ENCODE measurements at places on chromosomes 4 and X.

DNA sequence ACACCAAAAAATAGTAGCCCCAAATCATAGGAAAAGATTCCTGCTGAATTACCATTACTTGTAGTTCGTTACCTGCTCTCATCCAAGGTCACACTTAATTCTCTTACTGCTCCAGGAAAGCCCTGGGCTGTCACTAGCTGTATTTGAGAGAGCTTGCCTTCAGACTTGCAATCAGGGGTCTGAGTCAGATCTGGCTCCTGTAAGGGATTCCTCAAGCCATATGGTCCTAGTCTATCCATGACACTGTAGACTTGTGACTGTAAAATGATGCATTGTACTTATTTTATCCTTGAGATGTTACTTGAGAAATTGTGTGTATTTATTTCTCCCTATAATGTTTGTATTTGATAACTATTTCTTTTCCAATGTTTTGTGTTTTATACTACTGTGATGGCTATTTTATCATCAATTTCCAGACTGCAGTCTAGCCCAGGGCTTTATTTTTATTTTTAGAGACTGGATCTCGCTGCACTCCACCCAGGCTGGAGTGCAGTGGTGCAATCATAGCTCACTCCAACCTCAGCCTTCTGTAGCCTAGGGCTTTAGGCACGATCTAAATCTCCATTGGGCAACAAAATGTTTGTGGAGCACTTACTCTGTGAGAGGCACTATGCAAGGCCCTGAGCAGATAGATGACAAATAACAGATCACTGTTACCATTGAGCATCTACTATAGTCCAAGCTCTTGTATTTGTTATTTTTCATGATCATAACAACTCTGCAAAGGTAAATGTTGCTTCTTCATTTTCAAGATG lies 24.2 kb downstream of the ERVMER34-1 start:
- no peak for DNase-seq

- DNase-seq, result no peak
These were observed 79.9 kb downstream of the NHSL2 start for GRCh38 chrX:71990518-71990917.

GRCh38 chr4:84569009-84569408 lies 13.9 kb upstream of the CDS1 start:
- no peak for DNase-seq

DNA sequence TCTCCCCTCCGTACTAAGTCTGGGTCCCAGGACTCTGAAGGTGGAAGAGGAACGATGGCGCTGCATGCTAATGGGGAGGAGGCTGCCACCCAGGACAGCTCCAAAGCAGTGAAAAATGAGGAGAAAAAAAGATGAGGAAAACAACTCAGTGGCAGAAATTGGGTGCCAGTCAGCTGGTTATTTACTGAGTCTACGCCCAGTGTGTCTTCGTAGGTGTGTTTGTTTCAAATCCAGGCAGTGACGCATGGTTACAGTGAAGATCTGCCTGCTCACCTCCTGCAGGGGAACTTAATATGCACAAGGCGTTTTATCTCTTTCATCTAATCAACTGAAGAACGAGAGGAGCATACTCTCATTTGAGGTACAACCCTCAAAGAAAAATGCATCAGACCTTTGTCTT lies 70.9 kb upstream of the FBXW7 start:
- no peak for DNase-seq

GRCh38 chr4:85659610-85660218 lies 184.8 kb downstream of the ARHGAP24 start:
- no peak for DNase-seq

DNA sequence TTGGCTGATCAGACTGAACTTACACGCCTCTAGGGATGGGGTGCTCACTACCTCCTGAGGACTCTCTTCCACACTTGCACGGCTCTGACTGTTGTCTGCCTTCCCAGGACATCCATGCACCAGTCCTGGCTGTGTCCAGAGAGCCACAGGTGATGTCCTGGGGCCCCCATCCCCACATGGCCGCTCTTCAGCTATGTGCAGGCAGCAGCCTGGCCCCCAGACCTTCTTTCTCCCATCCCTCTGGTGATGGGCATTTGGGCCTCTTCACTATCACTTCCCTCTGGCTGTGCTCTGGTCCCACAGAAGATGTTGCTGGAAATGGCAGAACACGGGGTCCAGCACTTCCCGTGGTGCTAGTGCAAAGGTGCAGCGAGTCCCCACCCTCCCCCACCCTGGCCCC lies 40.9 kb upstream of the HMX1 start:
- DNase-seq, result no peak

- DNase-seq, result no peak
These were observed 7.5 kb upstream of the HPGDS start for GRCh38 chr4:94350095-94350494.

DNA sequence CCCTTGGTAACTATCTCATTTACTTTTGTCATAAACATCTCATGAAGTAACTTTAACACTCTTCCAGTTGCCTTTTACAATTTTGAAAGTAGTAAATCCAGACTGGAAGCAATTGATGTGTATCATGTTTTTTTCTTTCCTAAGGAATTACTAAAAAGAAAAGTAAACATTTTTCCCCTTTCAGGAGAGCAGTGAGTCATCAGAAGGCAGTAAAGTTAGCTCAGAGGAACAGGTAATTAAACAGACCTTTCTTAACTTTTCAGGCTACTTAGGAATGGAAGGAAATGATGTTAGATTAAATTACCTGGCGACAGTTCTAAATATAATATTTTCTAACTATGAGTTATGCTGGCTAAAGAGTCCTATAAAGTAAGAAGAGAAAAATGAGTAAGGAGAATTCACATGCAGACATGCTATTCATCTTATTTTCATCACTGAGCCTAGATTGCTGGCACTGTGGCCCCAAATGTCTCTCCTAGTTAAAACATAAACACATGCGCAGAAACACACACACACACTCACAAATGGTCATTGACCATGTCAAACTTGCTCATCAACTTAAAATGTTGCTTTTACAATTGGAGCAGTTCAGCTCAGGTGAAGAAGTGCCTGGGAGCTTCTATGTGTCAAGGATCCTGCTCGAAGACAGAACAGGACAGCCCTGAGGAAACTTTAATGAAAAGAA lies 9.3 kb downstream of the DMP1 start:
- DNase-seq, result no peak

DNA sequence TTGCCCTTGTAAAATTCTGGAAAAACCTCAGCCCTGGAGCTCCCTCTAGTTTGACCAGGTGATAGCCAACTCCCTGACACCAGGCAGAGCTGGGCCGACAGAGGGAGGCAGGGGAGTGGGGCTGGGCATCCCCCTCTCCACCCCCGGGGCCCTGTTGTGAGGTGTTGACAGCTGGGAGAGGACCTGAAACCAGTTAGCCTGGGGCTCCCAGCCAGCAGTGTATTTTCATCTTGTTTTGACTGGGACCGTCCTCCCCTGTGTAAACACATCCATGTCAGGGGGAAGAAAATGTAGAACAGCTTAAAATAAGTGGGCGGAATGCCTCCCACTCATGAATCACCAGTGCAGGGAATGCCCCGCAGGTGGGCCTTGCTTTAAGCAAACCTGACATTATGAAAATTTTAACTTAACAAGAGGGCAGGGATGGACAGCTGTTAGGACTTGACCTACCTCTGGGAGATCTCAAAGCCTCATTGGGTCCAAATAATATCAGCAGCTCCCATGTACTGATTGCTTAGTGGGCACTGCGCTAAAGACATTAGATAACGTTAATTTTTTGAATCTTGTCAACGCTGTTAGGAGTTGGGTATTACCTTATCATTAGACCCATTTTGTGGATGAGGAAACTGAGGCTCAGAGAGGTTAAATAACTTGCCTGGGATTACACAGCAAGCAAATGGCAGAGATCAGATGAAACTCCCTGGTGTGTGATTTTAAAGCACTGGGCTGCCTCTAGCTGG lies 45.9 kb downstream of the TSC22D3 start:
- DNase-seq, result no peak

DNA sequence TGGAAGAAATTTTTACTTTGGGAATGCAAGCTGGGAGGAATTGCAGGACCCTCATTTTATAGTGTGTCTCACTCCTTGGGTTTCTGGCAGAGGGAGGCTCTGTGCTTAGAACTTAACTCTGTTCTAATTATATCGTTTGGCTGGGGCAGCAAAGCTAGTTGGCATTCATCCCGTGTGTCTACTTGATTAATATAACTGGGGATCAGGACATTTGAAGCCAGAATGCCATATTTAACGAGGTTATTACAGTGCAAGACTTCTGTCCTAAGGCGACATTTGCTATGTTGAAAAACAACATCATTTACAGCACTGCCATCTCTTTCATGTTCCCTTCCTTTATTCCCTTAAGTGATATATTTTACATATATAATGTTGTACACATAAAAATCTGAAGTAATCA lies 179.1 kb upstream of the TBC1D9 start:
- no peak for DNase-seq

- DNase-seq, result no peak
These were observed 20.7 kb downstream of the NALF2 start for GRCh38 chrX:69524781-69525363.

GRCh38 chr4:1082215-1083182 lies 30.9 kb downstream of the RNF212 start:
- no peak for DNase-seq

- no peak for DNase-seq
These were observed 97.5 kb upstream of the CXXC4 start for GRCh38 chr4:104592183-104592582.

GRCh38 chrX:80511969-80512760 lies 91.9 kb downstream of the TENT5D start:
- no peak for DNase-seq

DNA sequence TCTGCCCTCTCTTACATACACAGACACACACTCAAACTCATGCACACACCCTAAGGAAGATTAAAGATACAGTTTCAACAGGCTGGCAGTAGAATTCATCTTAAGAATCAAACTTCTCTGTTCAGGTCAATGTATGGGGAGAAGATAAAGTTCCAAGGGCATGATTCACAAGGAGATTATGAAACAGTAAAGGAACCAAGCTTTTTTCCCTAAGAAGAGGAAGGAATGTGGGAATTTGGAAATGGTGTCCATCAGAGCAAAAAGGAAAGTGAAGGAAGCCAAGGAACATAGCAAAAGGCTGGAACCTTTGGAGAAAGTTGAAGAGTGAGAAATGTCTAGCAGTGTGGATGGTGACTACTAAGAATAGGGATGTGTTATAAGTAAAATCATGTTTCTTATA lies 191.0 kb upstream of the NPY2R start:
- no peak for DNase-seq

DNA sequence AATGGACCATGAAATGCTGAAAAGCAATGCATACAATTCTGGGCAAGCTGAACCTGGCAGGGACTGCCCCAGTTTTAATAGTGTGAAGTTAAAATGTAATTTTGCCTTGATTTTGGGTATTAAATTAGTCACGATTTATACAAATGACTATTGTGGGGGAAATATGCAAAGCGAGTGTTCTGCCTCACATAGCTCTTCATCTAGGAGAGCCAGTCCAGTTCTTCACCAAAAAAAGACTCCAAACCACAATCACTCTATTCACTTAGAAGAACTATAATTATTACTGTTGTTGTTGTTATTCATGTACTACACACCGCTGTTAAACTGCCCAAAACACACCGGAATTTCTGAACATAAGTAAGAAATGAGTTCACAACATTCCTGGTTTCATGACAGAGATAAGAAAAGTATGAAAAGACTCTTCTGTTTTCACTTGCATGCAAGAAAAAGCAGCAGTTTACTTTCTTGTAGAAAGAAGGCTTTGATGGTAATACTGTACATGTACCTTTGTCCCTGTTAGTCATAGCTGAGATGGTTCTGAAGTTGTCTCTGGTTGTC lies 101.9 kb downstream of the QRFPR start:
- DNase-seq, result no peak

GRCh38 chrX:46447384-46447783 lies 97.8 kb downstream of the ZNF674 start:
- no peak for DNase-seq

DNA sequence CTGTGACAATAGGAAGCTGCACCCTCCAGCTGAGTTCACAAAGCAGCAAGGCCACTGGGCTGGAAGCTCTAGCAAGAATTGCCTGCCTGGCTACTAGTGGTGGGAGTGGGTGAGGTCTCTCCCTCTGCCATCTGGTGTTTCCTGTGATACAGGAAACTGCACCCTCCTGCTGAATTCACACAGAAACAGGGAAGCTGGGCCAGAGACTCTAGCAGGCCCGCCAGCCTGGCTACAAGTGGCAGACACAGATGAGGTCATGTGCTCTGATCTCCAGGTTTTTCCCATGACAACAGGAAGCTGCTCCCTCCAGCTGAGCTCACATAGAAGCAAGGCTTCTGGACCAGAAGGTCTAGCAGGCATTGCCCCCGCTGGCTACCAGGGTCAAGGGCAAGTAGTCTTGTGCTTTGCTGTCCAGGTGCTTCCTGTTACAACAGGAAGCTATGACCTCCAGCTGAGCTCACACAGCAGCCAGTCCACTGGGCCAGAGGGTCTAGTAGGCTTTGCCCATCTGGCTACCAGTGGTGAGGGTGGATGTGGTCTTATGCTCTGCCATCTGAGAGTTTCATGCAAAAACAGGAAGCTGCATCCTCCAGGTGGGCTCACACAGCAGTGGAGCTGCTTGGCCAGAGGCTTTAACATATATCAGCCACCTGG lies 41.5 kb upstream of the ZXDA start:
- DNase-seq, result no peak

DNA sequence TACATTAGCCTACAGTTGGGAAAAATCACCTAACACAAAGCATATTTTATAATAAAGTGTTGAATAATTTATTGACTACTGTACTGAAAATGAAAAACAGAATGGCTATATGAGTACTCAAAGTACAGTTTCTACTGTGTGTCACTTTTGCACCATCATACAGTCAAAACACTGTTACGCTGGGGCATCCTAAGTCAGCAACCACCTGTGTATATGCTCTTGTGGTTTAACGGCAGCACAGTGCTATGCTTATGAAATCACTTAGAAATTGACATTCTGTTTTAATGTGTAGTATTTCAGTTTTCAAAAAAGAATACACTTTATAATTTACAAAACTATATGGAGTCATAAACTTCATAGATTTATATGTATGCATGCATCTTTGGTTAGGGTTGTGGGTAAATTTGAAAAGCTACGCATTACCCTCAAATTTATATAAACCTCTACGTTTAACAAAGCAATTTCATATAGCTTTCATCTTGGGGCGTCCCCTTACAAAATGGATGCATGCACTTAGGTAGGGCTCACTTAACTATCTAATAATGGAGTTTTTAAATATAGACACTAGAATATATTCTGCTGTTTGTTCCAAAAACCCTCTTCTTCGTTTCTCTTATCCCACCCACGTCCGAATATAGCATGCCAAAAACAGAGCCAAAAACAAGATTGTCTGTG lies 690 bp upstream of the NEIL3 start:
- DNase-seq, result no peak

- no peak for DNase-seq
These were observed 136.9 kb upstream of the ZIC3 start for GRCh38 chrX:137428766-137429591.

DNA sequence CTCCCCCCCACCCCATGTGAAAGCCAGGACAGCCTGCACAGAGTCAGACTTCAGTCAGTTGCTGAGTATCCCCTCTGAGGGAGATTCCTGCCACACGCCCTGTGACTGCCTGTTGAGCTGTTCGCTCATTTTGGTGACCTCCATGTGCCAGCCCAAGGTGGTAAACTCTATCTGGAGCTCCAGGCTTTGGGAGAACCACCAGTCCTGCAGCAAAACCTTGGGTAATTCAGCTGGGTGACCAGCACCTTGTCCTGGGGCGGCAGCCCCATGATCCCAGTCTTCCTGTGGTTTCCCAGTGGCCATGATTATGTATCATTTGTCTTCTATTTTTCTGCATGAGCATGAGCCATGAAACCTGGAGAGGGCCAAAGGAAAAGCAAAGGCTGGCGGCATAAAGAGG lies 73.4 kb downstream of the NBDY start:
- DNase-seq, result no peak

- DNase-seq, result no peak
These were observed 218.0 kb upstream of the AMOT start for GRCh38 chrX:113058634-113059033.

GRCh38 chrX:19684311-19684710 lies 169.0 kb upstream of the MAP3K15 start:
- no peak for DNase-seq
